ENCODE measurements at places on chromosomes 1 and 21.

DNA sequence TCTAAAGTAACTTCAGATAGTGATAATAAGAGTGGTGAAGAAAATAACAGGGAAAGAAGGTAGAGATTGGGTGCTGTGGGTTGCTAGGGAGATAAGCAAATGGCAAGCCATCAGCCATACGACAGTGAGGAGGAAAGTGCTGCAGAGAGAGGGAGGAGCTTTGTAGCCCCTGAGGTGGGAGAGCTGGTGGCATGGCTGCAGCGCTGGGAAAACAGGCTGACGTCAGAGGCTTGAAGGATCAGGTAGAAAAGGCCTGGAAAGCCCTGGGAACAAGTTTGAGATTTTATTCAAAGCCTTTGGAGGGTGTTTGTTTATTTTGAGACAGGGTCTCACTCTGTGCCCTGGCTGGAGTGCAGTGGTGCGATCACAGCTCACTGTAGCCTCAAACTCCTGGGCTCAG, 109.5 kb downstream of the NMNAT2 start:
- DNase-seq: no peak

- no peak for DNase-seq
Measured at GRCh38 chr1:219143735-219144134, 29.9 kb upstream of the LYPLAL1 start.

DNA sequence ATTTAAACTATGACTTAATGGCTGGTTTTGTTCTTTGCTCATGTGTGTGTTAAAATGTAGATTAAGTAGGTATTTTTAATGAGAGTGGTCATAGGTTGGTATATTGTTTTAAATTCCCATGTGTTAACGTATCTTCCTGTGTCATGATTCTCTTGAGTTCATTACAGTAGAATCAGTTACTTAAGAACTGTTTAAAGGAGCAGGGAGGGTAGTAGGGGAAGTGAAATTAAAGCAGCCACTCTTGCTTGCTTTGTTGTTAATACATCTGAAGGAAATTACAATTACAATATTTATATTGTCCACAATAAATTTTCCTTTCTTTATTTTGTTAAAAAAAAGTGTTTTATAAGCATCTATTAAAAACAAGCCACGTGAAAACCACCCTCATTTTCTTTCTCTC, 119.2 kb upstream of the KIAA1614 start:
- no peak for DNase-seq

DNA sequence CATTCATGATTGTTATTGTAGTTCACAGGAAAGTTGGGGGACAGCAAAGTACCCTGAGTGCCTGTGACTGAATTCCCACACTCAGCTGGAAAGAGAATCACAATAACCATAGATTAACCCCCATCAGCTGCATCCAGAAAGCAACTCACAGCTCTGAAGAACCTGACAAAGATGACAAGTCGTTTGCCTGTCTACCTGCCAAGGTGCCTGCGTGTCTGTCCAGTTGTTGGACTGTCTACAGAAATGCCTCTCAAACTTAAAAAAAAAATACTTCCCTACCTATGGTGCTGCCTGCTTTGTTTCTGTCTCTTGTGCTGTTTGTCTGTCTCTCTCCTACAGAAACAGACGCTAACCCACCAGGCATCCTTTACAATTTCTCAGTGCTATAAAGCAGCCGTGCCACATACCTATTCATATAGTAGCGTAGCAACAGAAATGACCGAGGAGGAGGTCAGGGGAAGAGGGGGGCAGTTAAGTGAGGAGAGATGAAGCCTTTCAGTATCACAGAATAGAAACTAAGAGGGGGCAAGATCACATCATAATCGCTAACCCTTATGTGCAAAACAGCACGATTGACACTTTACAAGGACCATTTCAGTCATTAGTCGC, 154.6 kb upstream of the HMGB4 start:
- no peak for DNase-seq

DNA sequence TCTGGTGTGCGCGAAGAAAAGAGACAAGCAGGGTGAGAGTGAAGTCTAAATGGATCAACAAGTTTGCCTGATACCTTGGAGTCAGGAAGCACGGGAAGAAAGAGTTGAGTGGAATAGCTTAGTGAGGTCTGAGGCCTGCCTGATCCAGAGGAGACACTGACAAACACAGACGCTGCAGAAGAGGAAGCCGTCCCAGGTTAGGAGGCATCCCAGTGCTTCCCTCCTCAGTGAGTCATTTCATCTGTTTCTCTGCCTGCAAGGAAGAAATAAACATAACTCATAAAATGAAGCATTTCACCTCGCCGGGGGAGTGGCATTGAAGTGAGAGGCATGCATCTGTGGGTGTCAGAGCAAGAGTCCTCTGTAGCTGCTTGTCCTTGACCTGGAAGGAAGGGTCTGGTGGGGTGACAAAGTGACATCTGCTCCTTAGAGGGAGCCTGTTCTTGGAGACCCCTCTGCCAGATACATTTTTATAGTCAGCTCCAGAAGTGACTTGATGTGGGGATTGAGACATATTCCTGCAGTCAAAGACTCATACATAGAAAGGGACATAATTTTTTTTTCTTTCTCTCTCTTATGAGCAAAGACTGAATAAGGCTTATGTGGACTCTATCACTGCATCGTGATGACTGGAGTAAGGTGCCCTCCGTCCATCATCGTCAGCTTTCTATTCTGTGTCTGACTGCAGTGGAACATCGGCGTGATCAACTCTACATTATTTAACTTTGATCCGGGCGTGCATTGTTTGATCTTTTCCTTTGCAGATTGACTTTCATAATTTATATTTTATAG, 256.7 kb downstream of the KIF26B start:
- no peak for DNase-seq

DNA sequence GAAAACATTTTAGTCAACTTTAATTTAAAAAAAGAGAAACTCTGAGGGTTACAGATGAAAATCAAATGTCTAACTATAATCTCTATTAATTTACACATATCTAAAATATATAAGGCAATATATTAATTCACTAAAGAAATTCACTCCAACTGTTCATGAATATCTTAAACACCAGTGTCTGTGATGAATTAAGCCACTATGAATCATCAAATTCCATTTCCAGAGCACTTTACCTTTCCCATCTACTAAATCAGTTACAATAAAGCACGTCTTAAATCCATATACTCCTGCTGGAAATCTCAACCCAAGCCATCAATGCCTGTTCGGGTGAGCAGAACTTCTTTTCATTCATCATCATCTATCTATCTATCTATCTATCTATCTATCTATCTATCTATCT, 4.3 kb downstream of the TAF5L start:
- no peak for DNase-seq

GRCh38 chr1:54942976-54943375, 37.5 kb upstream of the TMEM61 start:
- no peak for DNase-seq

GRCh38 chr21:29640080-29640508, 299.7 kb downstream of the GRIK1 start:
- no peak for DNase-seq

GRCh38 chr1:7574121-7575040, 196.7 kb upstream of the VAMP3 start:
- DNase-seq: no peak

GRCh38 chr1:206864939-206865671, at the start of gene IL20:
Gene IL20 (plus strand): TSS chr1:206865623. CDS start chr1:206865853, 230 bp downstream.
- DNase-seq: peak; percentile 94

DNA sequence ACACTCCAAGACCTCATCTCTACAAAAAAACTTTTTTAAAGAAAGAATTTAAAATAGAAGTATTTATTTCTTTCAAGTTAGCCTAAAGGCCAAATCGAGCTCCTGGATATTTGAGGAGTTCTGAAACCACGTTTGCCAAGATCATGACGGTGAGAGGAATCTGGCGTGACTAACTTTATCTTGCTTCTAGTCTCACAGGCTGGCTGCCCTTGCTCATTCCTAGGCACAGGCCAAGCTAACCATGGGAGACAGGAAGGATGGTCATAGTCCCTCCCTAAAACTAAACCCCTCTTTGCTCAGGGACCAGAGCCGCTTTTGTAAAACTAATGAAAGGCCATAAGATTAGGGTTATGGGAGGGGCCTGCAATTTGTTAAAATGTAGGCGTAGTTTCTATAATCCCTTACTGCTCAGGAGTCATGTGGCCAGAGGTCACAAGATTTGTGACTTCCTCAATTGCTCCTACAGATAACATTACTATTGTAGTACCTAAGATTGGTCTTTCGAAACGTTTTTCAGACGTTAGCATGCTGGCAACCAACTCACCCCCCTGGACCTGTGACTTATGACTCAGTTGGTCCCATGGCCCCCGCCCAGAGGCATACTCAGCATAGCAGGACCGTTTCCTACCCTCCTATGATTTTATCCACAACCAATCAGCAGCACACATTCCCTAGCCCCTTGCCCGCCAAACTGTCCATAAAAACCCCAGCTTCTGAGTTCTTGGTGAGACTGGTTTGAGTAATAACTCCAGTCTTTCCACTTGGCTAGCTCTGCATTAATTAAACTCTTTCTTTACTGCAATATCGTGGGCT, 425.0 kb downstream of the SMYD3 start:
- DNase-seq: no peak

DNA sequence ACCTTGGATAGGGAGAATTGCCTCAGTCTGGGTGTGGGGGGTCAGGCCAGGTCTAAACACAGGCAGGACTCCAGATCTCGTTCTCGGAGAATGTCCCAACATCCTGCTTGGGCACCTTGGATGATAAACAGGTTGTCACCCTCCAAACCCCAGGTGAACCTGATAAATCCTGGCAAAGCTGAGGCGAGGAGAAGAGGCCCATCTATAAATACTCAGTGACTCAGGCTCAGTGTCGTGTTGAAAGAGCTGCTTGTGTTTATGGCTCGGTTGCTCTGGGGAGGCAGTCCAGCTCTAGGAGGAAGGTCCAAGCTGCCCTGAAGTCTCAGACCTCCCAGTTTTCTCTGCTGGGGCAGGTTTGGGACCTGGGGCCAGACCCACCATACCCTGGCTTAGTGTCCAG, 15.8 kb upstream of the TRIM63 start:
- no peak for DNase-seq

GRCh38 chr21:46667741-46668380, 32.4 kb downstream of the PRMT2 start:
- peak; percentile 29 for DNase-seq

GRCh38 chr1:235423214-235423652, 56.0 kb downstream of the TBCE start:
- DNase-seq: peak; percentile 52

DNA sequence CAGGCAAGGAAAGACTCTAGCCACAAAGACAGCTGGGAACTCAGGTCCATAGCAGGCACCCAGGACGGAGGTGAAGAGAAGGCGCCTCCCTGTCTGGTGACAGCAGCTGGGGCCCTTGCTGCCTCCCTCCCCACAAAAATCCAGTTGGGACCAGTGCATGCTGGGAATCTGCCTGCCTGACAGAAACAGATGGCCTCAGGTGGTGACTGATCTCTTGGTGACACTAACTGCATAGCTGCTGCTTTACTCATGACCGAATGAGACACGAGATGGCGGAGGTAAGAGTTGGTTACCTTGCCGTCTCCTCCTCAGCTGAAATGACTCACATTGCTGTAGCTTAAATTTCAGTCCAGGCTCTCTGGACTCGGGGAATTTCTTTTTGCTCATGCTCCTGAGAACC, 130.3 kb downstream of the FGGY start:
- no peak for DNase-seq

DNA sequence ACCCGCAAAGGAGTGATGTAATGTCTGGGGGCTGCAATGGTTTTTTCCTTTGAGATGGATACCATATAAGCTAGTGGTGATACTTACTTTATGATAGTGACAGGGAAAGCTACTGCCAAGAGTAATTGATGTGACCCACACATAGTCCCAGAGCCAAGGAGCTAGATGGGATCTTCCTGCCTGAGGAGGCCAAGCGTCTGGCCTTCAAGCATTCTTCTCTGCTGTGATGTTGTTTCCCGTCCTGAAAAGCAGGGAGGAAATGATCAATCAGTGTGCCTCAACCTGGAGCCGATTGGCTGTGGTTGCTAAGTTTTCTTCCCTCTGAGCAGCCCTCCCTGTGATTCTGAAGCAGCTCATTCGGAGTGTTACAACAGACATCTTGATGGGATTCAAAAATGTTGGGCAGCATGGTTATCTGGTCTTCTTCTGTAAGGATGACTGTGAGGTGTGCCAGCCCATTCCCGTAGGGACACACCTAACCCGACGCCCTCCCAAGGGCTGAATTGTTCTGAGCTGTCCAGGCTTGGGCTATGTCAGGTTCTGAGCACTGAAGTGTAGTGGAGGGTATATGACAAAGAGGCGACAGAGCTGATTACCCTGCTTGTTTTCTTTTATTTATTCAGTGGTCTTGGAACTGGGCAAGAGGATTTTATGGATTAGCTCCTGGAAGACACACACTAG, 56.7 kb downstream of the UCK2 start:
- no peak for DNase-seq

DNA sequence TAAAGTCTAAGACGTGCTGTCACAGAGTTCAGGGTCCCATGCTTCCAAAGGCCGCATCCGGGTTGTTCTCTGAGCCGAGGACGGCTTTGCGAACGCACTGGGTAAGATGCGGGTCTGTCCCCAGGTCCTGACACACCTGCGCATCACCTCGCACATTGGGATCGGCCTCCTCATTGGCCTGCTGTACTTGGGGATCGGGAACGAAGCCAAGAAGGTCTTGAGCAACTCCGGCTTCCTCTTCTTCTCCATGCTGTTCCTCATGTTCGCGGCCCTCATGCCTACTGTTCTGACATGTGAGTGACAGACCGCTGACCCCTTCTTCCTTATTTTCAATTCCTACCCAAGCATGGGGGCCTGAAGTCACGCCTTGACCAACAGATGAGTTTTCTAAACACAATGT, 25.3 kb downstream of the TFF3 start:
- DNase-seq: no peak

DNA sequence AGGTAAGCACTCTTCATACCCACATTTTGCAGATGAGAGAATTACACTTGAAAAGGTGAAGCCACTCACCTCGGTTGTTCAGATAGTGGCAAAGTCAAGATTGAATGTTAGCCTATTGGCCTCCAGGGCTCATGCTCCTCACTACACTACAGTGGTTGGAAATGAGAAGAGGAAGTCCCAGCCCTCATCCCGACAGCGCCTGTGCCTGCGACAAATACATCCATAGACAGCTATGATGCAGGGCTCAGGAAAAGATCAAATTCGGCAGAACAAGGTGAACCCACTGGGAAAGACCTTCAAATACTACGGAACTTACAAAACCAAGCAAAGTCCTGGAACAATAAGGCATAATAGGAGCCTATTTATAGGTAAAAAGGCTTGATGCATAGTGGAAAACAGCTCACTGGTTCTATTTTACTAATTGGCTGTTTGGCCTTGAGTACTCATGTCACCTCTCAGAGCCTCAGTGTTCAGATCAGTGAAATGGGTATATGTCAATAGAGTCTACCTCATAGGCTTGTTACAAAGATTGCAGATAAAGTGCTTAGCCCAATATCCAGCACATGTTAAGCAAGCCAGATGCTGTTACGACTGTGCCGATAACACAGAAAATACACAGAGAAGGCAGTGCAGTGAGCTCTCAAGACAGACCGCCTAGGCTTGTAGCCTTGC, 3.5 kb downstream of the SPOCD1 start:
- no peak for DNase-seq

- DNase-seq: no peak
Measured at GRCh38 chr1:219771080-219771479, 157.3 kb downstream of the SLC30A10 start.

DNA sequence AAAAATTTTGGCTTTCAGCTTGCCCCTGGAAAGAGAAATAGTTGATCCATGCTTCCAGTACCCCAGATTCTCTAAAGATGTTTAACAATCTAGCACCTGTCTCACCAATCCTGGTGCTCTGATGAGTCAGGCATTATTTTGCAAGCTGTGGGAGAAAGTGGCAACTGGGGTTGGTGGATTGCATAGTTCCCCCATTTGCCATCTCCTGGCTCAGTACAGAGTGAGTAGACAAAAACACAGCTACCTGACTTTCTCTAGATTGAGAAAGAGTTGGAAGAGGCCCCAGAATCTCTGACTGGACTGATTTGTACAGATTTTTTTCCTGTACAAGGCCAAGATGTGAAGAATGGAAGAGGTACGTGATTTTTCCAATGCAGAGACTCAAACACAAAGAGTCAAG, 75.1 kb upstream of the NEGR1 start:
- DNase-seq: no peak
